ENCODE measurements at places on chromosomes 3 and 15.

GRCh38 chr15:49031804-49032203 lies 14.4 kb downstream of the SECISBP2L start:
- DNase-seq = no peak

DNA sequence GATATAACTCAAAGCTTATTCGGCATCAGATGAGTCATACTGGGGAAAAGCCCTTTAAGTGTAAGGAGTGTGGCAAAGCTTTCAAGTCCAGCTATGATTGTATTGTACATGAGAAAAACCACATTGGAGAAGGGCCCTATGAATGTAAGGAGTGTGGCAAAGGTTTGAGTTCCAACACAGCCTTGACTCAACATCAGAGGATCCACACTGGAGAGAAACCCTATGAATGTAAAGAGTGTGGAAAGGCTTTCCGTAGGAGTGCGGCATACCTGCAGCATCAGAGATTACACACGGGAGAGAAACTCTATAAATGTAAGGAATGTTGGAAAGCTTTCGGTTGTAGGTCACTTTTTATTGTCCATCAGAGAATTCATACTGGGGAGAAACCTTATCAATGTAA lies 7.5 kb downstream of the ZNF621 start:
- no peak for DNase-seq

DNA sequence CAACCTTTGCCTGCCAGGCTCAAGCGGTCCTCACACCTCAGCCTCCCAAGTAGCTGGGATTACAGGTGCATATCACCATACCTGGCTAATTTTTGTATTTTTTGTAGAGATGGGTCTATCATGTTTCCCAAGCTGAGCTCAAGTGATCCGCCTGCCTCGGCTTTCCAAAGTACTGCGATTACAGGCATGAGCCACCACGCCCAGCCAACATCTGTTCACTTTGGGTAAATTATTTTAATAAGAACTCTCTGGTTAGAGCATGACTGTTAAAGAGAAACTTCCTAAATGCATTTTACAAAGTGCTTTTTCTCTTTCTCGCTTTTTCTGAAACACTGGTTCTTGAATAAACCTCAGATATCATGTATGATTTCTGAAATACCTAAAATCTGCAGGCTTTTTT lies 172.5 kb downstream of the PTPRG start:
- DNase-seq = no peak

DNA sequence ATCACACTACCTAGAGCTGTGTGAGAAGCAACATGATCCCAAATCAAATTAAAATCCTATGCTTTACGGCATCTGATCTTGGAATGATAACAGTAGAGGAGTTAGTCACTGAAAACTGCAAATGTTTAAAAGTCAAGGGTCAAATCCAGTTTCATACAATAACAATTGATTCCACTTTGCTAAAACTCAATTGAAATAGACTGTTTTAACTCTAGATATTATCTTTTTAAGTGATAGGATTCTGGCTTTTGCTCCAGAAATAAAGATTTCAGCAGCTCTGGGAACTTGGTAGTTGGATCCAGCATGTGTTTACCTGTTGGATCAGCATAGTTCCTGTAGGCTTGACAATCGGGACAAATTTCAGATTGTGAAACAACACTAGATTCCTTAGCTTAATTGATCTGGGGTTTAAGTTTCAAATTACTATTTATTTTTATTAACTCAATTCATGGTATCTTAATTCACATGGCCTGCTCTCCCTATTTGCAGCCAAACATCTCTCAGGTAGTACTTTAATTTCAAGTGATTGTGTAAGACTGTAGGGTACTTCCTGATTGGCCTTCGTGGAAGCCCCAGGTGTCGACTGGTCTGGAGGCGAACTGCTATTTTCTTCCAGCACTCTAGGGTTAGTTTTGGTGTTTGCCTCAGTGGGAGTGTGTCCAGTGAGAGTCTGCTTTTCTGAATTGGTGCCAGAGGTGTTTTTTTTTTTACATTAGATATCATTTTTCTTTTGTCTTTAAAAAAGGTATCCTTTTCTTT lies 16.6 kb downstream of the NFKBIZ start:
- DNase-seq = no peak

DNA sequence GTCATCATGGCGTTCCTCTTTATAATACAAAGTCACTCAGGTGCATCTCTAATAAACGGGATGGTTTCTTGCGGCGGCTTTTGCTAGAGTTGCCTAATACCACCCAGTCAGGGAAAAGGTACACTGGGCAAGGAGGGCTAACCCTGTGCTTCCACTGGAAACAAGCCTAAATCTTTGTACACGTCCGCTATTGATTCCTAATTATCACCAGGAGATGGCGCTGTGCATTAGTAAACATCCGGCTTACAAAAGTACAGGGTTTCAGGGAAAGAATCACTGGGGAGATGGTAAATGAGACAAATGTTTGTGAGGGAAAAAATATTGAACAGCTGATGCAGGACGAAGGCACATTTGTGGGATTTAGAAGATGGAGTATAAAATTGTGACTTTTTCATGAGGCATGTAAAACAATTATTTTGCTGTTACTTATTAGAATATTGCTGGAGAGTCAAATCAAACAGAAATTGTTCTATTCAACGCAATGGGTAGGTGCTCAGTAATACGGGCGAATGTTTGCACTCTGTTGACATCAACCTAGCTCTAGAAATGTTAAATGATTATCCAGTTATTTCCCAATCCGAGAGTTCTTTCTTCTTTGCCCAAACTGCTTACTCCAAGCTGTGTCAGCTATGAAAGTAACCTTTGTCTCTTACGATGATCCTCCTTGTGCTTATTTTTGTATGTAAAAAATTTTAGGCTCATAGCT lies 50.6 kb downstream of the GMNC start:
- peak; percentile 11 for DNase-seq

DNA sequence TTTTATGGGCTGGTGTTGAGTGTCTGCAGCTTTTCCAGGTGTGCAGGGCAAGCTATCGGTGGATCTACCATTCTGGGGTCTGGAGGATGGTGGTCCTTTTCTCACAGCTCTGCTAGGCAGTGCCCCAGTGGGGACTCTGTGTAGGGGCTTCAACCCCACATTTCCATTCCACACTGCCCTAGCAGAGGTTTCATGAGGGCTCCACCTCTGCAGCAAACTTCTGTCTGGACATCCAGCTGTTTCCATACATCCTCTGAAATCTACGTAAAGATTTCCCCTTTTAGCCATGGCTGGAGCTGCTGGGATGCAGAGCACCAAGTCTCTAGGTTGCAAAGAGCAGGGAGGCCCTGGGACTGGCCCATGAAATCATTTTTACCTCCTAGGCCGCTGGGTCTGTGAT lies 11.6 kb downstream of the RFX7 start:
- no peak for DNase-seq

Data from GM04503 (cell line).